ENCODE measurements at places on chromosomes 6 and 20.

GRCh38 chr6:28927846-28928245, 4.1 kb upstream of the TRIM27 start:
- no peak for DNase-seq

DNA sequence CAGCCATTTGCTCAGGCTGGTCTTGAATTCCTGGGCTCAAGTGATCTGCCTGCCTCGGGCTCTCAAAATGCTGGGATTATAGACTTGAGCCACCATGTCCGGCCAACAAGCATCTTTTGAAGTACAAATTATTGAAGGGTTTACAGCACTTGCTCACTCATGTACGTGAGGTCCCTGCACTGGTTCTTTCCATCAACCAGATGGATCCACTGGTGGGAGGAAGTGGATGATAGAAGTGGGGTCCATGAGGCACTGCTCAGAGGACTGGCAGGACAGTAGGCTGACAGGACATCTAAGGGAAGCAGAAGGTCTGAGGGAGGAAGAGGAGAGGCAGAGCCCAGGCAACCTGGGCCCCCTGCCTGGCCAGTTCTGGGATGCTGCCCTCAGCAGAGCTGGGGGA, 109.2 kb upstream of the NXT1 start:
- DNase-seq: no peak

DNA sequence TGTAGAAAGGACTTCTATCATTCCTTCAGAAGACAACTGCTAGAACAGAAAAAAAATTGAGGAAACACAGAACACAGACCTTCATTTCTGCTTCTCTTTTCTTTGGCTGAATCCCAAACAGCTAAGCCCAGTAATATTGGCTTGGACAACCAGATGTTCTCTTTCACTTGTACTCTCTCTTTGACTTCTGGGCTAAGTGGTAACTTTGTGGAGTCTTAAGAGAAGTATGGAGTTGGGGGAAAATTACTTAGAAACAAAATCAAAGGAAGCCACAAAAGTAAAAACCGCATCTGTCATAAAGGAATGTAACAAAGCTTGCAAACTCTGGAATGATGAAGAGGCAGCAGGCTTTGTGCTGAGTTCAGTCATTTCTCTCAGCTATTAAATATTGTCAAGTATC, 587.5 kb downstream of the CBLN4 start:
- DNase-seq: no peak

DNA sequence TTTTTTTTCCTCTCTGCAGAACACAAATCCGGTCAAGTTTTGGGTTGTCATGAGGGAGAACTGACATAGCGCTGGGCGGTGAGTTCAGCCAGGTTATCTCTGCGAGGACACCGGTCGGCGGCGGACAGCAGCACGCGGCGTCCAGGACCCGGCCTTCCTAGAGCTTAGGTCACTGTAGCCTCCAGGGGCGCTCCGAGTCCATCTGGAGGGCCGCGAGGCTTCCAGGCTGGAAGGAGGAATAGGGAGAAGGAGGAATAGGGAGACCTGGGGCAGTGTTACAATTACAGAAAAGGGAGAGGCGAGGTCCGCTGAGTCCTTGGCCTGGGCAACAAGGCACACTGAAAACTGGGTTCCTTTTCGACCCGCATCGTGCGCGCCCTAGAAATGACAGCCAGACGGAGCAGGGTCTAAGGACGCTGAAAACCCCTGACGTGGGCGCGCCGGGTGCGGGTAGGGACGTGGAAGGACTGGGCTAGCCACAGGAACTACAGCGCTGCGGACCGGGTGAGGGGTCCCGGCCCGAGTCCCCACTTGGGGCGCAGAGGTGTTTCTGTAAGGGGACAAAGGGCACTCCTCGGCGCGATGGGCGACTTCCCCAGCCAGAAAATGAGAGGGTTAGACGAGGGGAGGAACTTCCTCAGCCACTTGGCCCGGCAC, 536 bp upstream of the FNDC1 start:
- peak; percentile 72 for DNase-seq

- DNase-seq: no peak
Observed at GRCh38 chr20:53926428-53927028, 143.9 kb downstream of the BCAS1 start.

GRCh38 chr6:143505111-143505510, 6.4 kb downstream of the FUCA2 start:
- DNase-seq: no peak

GRCh38 chr6:157314705-157315321, 8.5 kb downstream of the TMEM242 start:
- DNase-seq: no peak

- no peak for DNase-seq
Observed at GRCh38 chr6:12474167-12475140, 184.3 kb downstream of the EDN1 start.

DNA sequence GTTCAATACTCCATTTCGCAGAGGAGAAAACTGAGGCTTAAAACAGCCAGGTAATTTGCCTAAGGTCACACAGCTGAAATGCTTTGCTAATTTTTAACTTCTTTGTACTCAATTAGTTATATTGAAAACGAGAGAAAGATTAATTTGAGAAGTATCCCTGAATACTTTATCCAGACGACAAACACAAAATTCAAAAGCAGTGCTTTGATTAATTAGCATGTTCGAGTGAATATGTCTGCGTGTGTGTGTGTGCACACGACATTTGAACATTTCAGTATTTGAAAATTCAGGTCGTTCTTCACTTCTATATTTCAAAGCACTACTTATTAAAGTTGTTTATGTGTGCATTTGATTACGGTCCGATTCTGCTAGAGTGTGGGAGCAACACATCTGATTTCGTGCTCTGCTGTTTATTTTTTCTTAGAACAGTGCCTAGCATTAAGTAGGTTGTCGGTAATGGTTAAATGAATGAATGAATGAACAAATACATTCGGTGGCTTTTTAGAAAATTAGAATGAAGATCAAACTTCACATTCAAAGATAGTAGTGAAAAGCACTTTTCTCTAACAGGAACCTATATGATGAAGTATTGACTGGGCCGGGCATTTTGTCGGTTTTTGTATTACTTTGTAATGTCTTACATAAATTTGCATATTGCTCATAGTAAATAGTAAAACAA, 36.9 kb upstream of the SYNCRIP start:
- DNase-seq: no peak

DNA sequence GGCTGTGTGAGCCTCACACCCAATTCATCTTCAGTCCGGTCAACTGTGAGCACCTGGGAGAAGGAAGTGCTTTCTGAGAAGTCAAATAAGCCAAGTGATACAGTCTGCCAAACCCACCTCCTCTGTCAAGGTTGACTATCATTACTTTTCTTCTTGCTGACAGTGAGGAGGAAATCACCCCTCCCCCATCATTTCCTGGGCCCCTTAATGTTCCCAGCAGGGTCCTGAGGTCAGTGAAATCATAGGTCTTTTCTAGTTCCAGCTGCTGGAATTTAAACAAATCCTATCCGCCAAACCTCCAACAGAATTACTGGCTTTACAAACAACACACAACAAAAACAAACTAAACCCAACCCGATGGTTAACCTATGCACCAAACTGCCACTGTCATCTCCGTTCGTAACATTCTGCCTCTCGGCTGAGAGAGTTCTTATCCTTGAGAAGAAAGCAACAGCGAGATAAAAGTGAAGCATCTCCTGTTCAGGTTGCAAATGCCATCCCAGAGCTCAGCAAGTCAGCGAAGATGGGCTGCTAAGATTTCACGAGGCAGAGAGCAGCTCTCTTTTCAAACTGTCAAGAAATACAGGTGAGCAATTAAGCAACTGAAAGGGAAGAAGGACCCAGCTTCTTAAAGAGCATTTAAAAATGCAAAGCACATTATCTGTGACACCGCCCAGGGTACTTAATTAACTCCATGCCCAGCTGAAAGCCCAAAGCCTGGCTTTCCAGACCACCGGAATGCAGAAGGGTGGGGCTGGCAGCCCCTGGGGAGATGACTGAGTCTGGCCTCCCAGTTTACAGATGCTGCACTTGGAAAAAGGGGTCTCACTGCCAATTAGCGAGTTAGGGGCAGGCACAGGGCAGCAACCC, 24.7 kb downstream of the GFOD1 start:
- DNase-seq: no peak

DNA sequence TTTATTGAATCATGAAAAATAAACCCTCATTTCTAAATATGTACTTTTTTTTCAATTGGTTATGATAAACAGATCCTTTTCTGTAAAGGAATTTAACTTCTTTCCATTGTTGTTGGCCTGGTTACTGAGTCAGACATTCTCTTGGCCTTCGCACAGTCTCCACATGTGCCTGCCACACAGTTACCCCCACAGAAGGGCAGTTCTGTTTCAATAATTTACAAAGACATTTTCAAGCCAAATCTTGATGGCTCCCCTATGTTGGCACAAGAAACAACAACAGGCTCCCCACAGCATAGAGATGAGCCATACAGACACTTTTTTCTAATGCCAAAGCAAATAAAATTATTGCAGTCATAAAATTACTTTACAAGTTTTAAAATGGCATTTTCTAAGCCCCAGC, 55.6 kb upstream of the BEND6 start:
- no peak for DNase-seq
